ENCODE measurements at places on chromosomes 16 and 17.

DNA sequence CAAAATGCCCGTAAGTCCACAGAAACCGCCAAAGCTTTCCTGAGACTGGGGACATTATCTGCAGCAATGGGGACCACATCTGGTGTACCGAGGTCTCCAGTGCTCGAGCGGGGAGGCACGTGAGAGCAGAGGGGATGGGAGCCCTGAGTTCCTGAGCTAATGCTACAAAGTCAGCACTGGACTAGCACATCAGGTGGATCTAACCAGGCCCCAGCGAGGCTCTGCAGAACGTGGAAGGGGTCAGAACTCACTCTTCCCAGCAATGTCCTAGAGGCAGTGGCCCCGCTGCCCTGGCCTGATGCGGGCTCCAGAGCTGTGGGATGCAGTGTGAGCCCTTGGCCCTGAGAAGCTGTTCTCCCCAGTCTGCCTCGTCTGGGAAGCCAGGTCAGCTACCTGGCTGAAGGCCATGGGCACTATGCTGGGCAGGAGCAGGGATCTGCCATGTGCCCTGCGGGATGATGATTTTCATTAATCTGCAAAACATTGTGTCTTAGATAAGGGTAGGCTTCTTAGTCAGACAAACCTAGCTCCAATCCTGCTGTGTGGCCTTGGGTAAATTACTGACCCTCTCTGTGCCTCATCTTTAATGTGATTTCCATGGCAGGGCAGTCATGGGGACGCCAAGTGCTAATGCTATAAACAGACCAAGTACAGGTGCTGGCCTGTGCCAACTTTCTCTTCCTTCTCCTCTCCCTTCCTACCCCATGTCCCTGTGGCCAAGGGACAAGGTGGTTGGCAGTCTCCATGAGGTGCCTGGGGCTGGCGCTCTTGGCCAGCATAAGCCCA is 40.1 kb upstream of the SLC38A10 start:
- no peak for DNase-seq

- peak; percentile 75 for DNase-seq
Observed at GRCh38 chr16:74700438-74701225, at the start of gene MLKL. Gene MLKL (minus strand): TSS chr16:74700862. CDS start chr16:74695757, 5,105 bp downstream.

- DNase-seq: no peak
Observed at GRCh38 chr17:49970498-49970897, 1.5 kb downstream of the DLX4 start.

DNA sequence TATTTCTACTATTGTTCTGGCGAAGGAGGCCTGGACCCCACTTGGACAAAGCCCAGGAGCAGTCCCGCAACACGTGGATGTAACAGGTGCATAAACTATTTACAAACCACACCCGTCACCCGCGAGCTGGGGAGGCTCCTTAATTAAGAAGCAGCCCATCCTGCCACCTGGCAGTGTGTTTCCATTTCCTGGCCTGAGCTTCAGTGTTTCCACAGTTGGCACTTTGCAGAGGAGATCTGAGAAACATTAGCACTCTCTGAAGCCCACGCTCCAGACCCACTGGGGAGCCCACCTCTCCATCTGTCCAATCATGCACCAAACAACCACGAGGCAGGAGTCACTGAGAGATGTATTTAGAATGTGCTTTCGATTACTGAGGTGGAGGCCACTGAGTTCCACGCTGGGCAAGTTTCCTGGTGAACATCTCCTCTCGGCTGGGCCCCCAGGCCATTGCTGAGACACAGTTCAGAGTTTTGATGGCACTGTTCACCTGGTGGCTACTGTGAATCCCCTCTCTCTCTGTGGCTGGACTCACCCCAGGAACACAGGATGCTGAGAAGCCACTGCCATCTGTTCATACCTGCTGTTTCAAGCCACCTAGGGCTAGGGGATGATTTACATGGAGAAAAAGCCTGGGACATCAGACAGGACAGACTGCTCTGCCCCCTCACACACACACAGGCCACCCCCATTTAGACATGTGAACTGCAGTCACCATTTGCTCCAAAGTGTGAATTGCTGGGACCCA is 129.1 kb downstream of the AIPL1 start:
- DNase-seq: no peak

GRCh38 chr16:69542974-69543373 is 22.8 kb upstream of the NFAT5 start:
- no peak for DNase-seq

DNA sequence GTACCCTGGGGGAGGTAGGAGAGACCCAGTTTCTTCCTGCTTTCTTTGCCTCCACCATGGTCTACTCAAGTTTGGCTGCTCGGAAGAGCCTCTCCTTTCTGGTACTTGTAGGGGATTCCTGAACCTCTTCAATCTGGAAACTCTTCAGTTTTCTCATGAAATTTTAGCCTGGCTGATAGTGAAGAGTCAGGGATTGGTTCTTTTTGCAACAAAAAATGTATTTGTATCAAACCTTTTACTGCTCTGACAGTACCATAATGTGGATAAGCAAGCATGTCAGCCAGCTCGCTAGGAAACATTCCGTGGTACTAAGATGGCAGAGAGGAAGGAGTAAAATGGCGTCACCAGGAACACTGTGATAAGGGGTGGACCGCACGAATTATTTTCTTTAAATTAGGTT is 55.4 kb downstream of the NUP93 start:
- DNase-seq: no peak

- DNase-seq: no peak
Observed at GRCh38 chr17:79948945-79949655, 86.6 kb downstream of the TBC1D16 start.

GRCh38 chr17:7712111-7712771 is 5.3 kb upstream of the DNAH2 start:
- DNase-seq: no peak

DNA sequence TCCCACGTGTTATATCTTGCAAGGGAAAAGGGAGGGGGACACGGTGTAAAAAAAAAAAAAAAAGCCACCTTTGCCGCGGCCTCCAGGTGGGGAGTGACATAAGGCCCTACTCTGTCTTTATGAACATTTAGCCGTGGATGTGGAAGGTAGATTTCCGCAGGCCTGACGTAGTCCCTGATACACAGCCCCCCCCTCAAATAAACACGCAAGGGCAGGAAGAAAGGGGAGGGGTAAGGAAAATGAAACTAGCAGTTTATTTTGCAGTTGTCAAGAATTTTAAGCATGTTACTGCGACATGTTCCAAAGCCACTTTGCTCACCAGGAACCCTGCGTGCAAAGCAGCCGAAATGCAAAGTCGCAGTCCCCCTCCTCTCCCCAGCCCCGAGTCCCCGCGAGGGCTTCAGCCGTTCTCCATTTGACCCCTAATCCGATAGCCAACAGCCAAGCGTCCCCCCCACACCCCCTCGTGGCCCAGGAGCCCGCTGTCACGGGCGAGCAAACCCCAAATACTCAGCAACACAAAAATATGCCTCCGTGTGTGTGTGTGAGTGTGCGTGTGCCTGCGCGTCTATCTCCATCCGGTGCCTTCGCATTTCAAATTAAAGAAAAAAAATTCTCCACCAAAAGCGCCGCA is 1.2 kb downstream of the CBX4 start:
- peak; percentile 28 for DNase-seq

DNA sequence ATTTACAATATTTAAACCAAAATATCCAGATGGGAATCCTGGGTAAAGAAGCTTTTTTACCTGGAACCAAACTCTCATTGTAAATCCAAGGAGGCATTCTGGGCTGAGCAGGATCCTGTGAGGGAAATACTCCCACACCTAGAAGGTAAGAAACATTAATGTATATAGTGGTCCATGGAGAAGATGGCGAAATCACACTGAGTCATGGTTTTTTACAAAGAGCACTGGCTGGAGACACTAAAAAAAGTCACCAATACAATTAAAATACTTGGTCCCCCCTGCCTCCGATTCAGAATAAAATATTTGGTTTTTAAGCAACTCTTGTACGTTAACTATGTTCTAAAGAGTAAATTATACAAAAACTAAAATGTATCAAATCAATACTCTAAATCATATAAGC is 32.9 kb downstream of the SYNRG start:
- no peak for DNase-seq

DNA sequence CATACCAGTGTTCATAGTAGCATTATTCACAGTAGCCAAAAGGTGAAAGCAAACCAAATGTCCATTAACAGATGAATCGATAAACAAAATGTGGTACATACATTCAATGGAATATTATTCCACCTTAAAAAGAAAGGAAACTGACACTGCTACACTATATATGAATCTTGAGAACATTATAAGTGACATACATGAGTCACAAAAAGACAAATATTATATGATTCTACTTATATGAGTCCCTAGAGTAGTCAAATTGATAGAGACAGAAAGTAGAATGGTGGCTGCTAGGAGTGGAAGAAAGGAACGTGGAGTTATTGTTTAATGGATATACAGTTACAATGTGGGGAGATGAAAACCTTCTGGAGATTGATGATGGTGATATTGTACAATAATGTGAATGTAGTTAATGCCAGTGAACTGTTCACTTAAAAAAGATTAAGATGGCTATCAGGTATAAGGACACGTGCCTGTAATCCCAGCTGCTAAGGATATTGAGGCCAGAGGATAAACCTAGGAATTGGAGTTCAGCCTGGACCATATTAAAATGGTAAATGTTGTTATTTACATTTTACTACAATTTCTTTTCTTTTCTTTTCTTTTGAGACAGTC is 20.2 kb upstream of the TRIM37 start:
- DNase-seq: no peak

DNA sequence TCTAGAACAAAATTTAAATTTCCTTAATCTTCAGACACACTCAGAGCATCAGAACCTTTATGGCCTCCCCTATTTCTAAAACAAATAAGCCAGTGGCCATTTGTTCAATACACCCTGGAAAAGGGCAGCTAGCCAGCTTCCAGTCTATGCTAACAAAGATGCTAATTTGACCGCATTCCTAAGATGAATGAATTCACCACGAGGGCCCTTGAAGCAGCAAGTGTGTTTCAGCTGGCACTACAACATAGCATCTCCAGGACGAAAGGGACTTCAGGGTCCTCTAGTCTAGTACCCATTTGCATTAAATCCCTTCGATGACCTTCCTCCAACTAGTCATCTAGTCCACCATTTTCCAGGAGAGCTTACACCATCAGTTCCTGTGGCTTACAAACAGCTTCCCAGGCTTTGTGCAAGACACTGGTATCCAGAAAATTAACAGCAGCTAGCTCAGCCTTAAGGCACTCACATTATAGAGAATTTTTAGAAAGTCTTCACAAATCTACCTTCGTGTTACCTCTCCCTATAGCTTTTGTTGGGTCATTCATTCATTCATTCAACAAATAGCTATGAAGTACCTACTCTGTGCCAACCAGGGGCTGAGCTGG is 10.9 kb downstream of the KRT37 start:
- DNase-seq: no peak

GRCh38 chr16:30745082-30745481 is 3.1 kb upstream of the PHKG2 start:
- no peak for DNase-seq

GRCh38 chr16:85988306-85988705 is 89.3 kb downstream of the IRF8 start:
- no peak for DNase-seq

DNA sequence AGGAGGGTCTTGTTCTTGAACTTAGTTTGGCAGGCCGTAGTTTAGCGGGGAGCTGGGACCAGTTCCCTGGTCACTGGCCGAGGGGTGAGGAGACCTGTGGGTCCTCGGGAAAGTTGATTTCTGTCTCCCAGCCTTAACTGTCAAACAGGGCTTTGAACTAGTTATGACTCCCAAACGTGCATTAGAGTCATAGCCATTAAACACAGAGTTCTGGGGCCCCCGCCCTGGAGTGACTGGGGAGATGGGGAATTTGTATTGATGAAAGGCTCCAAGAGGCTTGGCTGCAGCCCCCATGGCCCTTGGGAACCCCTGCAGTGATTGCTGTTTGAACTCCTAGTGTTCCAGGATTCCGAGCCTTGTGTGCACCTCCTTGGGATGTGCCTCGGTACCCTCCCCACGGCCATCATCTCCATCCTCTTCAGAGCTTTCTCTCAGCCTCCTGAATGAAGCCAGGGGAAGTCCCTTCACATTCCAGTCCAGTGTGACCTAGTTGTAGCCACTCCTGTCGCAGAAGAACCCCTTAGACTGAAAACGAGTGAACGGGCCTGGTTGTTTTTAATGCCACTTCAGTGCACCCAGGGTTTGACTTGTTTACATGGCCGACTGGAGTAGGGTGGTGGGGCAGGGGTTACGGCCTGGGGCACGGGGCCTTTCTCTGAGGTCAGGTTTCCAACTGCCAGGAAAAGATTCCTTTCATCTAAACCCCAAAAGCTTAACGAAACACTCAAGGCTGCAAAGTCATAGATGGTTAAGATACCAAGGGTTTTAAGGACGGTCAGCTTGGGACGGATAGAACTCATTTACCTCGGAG is 1.4 kb downstream of the MPRIP start:
- DNase-seq: no peak

DNA sequence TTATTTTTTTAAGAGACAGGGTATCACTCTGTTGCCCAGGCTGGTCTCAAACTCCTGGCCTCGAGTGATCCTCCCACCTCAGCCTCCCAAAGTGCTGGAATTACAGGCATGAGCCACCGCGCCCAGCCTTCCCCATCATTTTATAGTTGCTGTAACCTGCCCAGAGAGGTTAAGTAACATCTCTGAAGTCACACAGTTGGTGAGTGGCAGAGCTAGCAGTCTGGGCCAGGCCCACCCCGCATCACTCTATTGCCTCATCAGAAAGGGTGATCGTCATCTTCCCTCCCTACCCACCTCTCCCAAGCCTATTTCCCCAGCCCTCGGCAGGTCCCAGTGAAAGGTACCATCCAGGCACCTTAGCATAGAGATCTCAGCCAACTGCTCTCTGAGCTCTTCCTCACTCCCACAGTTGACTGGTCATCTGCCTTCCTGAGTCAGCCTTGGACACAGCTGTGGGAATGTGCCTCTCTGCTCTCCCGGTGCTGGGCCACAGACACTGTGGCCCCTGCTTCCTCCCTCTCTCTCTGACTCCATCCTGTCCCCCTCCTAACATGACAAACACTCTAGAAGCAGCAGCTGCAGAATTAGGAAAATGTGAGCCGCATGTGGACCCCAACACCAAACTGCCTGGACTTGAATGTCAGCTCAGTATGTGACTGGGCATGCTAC is 57.1 kb downstream of the SCNN1B start:
- no peak for DNase-seq

GRCh38 chr17:40932608-40933007 is 4.8 kb downstream of the KRT23 start:
- DNase-seq: no peak

GRCh38 chr16:80347002-80347401 is 193.8 kb upstream of the DYNLRB2 start:
- no peak for DNase-seq

GRCh38 chr16:84720177-84720579 is 20.4 kb downstream of the USP10 start:
- DNase-seq: no peak

DNA sequence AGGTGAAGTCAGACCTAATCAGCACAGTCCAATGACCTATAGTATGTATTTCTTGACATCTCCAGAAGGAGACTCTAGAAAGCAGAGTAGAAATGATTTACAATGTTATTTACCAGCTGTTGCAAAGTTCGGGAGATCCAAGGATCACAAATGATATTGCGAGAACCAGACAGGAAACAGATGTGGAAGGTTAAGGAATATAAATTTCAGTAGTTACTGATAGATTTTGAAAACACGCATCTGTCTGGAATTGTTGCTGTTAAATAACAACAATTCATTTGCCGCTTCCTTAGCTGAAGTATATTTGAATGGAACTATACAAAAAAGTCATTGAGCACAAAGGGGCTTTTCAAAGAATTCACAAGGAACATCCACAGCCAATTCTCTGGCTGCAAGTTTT is 72.0 kb downstream of the STXBP4 start:
- no peak for DNase-seq

- DNase-seq: no peak
Observed at GRCh38 chr16:89827383-89828198, 684 bp upstream of the SPIRE2 start.

Measured in activated CD4-positive, alpha-beta T cell treated with anti-CD3 and anti-CD28 coated beads for 48 hours (primary cell).